ENCODE measurements at places on chromosomes 5 and 9. TPM values are rescaled to one million over a fixed set of nuclear protein-coding genes. Genes with fewer than 3 reads are reported as not detected.

The CFAP77 gene
- total RNA-seq: not detected

The ADRB2 gene
- total RNA-seq: 0.73 TPM

The TNFSF8 gene
- total RNA-seq: not detected

The ANXA2R gene
- total RNA-seq: 3.2 TPM

The SIT1 gene
- not detected for total RNA-seq

Measured in A549 treated with ZK216348 at 1 μM for 4 hours (cell line).